Calu3 (cell line): ENCODE measurements at places on chromosomes 4 and X.

DNA sequence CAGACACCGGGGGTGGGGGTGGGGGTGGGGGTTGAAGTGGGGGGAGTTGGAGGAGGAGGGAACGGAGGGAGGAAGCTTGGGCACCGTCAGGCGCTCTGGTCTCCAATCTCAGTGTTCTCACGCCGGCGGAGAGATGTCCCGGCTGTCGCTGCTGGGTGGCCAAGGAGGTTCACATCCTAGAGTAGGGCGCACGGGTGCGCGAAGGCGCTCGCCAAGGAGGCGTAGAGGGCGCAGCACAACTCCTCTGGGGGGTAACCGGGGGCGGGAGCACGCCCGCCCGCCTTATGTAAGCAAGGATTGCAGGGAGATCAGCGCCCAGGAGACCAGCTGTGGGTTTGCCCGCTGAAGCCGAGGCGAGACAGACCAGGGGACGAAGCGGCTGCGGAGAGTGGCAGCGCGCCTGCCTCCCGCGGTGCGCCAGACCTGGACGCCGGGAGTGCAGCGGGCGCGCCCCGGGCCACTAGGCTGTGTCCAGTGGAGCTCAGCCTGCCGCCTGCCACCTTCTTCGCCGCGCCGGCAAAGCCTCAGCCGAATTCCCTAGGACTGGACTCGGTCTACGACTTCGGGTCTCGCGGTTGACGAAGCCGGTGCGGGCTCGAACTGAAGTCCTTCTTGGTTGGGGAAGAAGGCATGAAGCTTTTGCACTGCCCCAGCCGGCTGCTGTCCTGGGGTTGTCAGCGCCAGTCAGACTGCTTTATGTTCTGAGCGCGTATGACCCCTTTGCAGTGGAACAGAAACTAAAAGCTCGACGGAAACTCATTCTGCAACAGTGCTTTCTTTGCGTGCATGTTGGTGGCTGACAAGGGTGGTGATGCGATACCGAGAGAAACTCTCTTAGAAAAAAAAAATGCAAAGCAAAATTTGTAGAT, 707 bp upstream of the UNC5C start:
- no peak overlapping the region for H3K27ac ChIP-seq
- peak; percentile 37 for DNase-seq
- peak overlapping the region; percentile 91 for H3K4me3 ChIP-seq
- peaks cover 7% of the 10 kb centered on the region for H3K4me1 ChIP-seq
- peaks cover 6% of the 10 kb centered on the region for H3K36me3 ChIP-seq

- no peak for DNase-seq
- no peaks in the 10 kb centered on the region for H3K36me3 ChIP-seq
- H3K27ac ChIP-seq: no peak overlapping the region
- H3K4me1 ChIP-seq: no peaks in the 10 kb centered on the region
- no peak overlapping the region for H3K4me3 ChIP-seq
Measured at GRCh38 chrX:120419463-120419862, 49.6 kb downstream of the LAMP2 start.

DNA sequence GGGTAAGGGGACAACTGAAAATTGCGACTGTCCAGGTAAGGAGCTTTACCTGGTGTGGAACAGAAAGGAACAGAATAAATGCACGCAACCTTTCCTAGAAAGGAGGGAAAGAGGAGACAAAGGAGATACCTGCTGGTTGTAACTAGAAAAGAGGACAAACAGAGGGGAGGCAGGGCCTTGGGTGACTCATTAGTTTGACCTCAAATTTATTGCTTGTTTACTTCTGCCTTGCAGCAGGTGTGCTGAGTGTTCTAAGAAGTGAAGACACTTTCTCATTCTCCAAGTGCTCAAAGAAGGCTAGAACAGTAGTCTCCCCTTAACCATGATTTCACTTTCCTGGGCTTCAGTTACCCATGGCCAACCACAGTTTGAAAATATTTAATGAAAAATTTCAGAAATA, 123.1 kb upstream of the BOD1L1 start:
- no peaks in the 10 kb centered on the region for H3K27me3 ChIP-seq
- peaks cover 6% of the 10 kb centered on the region for H3K4me1 ChIP-seq
- no peak overlapping the region for H3K27ac ChIP-seq
- no peak overlapping the region for H3K4me3 ChIP-seq
- no peak for DNase-seq

GRCh38 chr4:25817059-25817681, 45.6 kb downstream of the SEL1L3 start:
- H3K4me3 ChIP-seq: no peak overlapping the region
- H3K27ac ChIP-seq: peak overlapping the region; percentile 61
- peaks cover 39% of the 10 kb centered on the region for H3K36me3 ChIP-seq
- DNase-seq: no peak
